ENCODE measurements at places on chromosomes 2 and 18.

- no peak for DNase-seq
Measured at GRCh38 chr2:32246911-32247310, 17.8 kb downstream of the NLRC4 start.

DNA sequence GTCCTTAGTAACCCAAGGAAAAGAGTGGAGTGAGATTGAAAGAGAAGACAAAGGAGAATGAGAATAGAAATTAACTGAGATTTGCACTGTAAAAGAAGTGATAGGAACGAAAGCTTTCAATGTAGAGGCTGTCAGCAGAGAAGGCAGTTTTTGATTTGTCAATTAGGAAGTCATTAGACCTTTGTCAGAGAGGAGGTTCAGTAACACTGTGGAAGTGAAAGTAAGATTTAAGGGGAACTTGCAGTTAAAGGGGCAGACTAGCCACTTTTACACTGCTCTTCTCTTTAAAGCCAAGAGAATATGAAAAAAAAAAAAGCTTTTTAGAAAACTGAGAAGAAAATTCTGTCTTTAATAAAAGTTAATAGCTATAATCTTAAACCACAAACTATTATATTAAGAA lies 11.5 kb upstream of the KYNU start:
- DNase-seq = no peak

DNA sequence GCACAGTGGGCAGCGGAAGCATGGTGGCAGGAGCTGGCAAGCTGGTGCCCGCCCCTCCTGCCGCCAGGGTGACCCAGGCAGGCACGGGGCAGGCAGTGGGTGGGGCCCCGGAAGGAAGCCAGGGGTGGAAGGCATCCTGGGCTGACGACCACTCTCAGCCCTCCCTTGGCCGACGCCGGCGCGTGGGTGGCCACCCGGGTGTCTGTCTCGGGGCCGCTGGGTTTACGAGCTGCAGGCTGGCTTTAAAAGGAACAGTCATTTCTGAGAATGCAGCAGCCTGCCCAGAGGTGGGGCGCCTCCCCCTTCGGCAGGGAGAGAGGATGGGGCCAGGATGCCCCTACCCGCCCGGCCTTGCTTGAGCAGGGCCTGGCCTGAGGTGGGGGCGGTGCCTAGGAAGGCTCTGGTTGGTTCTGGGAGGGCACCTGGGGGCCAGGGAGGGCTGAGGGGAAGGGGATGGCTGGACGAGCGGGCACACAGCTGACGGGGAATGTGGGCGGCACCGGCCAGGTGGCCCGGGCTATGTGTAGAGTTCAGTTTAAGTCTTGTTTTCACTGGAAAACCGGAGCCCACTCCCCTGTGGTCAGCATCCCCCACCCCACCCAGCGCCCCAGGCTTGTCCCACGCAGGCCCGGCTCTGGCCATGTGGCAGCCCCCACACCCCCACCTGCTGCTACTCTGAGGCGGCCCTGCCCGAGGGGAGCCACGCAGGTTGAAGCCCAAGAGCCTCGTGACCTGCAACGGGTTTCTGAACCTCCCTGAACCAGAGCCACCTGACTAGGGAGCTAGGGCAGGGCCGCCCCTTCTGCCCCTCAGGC lies 6.3 kb downstream of the BOK start:
- DNase-seq = no peak

- no peak for DNase-seq
Measured at GRCh38 chr2:150916467-150917396, 344.9 kb downstream of the RBM43 start.

- no peak for DNase-seq
Measured at GRCh38 chr18:58668211-58668610, 3.1 kb upstream of the MALT1 start.

DNA sequence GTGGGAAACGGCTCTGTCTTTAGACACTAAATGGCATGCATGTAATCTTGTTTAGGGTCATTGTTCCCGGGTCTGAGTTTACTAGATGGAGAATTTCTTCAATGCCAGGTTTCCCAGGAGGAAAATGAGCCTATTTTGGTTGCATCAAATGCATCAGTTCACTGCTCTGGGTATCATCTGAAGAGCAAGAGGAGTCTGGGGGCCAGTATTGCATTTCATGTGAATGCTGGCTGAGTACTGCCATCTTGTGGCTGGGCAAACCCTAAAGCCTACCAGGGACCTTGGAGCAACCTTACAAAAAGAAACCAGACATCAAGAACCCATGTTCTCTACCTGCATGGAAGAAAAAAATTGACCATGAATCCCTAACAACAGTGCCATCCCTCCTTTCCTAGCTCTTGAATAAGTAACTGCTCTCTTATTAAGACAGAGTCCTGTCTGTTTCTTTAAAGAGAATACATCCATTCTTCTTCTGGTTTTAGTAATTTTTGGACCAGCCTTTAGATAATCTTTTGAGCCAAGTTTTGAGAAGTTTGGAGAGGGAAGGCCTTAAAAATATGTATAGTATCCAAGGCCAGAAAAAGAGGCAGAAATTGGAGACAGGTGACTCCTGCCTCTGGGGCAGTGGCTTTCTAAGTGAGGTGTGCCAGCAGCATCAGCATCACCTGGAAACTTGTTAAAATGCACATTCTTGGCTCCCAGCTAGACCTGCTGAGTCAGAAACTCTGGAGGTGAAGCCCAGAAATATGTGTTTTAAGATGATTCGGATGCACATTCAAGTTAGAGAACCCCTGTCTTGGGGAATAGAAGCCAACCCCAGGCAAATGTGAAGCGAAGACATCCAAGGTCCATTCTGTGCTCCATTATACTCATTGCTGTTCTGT lies 261.0 kb upstream of the CXCR4 start:
- peak; percentile 68 for DNase-seq

DNA sequence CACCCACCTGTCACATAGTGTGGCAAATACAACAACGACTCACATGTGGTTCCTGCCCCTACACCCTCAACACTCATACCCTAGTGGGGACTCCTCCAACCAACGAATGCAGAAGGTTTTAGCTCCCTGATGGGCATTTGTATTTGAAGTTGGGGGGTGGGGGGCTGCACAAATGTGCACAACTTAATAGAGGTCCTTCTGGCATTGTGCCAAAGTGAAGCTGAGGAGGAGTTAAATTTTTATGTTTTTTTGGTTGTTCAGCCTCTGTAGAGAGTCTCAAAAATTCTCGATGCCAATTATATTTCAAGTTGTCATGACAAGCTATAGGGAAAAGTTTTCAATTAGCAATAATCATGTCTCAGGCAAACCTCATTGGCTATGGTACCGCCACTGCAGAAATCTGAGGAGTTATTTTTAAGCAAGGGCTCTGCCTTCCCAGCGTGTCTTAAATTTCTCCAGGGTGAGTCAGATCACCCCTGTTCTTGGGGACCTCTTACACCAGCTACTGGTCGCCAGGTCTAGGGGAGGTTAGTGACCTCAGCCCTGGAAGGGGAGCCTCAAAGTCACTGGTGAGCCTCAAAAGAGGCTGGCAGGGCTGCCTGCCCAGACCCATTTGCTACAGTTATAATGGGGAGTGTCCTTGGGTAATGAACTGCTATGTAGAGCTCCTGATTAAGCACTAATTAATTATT lies 102.7 kb upstream of the TAF1B start:
- DNase-seq = no peak

- DNase-seq = no peak
Measured at GRCh38 chr2:188983427-188984064, 9.4 kb downstream of the COL3A1 start.

DNA sequence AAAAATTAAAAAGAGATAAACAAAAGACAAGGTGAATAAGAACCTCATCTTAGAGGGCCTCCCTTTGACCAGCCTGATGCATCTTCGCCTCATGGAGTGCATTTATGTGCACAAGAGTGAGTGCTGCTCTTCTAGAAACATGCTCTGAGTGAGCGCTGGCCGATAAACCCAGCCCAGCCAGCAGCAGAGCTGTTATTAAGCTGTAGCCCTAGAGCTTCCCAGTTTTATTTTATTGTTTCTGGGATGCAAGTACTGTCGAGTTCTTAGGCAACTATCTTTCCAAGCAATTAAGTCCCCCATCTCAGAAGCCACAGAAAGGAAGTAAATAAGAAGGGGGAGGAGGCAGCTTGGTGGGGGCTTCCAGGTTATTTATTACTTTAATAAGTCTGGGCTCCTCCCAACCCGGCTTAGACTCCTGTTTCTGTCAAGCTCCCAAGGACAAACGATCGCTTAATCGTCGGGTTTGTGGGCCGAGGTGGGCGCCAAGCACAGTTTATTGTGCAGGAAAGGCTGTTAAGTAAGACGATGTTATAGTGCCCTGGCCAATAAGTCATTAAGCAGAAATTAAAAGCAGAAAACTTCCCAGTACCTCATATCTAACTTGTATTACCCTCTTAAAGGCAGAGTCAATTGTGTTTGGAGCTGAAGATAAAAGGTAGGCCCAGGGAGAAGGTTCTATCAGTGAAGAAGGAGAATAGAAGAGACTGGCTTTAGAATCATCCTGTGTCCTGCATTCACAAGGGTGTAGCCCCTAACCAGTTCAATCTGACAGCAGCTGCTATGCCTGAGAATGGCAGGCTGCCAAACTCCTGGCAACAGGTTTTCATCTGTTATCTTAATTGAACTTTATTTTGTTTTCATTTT lies 176.3 kb downstream of the PIK3C3 start:
- no peak for DNase-seq

DNA sequence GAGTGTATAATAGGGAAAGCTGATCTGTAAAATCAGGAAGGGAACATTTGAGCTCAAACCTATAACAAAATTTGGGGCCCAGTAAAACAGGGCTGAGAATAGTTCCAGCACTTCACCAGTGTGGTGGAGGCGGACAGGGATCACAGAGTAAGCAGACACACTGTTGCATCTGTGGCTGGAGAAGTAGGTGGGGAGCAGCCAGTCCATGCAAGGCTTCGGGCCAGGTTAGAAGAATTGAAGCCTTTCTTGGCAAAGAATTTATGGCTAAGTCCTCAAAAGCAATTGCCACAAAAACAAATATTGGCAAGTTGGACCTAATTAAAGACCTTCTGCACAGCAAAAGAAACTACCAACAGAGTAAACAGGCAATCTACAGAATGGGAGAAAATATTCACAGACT lies 93.8 kb upstream of the ZBTB14 start:
- DNase-seq = no peak

- DNase-seq = no peak
Measured at GRCh38 chr18:293536-293935, 25.7 kb upstream of the THOC1 start.

DNA sequence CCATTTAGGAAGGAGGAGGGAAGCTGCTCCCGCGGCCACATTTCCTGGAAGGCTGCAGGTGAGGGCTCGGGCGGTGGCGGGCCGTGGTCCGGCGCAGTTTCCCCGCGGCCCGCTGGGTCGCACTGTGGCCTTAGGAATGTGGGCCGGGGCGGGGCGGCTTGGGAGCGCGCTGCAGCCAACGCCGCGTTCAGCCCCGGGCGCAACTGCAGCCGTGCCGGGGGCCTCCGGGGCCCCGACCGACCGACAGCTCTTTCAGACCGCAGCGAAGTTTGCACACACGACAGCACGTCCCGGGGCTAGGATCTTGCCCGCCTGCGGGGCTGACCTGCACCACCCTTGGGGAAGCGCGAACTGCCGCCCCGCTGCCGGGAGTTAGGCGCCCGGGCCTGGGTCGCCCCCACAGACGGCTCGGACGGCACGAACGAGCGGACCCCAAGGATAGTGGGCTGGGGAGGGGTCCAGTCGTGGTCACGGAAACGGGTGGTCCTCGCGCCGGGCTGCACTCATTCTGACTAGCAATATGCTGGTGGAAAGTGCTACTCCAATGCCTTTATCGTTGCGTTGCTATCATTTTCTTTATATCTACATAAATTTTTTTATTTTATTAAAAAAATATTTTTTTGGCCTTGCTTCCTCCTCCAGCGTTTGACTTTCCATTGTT lies 69.9 kb upstream of the DLX2 start:
- DNase-seq = peak; percentile 20

GRCh38 chr2:140122001-140122400 lies 1341.8 kb upstream of the NXPH2 start:
- DNase-seq = no peak

GRCh38 chr2:103739186-103739585 lies 977.4 kb downstream of the TMEM182 start:
- no peak for DNase-seq

- DNase-seq = no peak
Measured at GRCh38 chr2:210159059-210159458, 12.2 kb downstream of the KANSL1L start.

DNA sequence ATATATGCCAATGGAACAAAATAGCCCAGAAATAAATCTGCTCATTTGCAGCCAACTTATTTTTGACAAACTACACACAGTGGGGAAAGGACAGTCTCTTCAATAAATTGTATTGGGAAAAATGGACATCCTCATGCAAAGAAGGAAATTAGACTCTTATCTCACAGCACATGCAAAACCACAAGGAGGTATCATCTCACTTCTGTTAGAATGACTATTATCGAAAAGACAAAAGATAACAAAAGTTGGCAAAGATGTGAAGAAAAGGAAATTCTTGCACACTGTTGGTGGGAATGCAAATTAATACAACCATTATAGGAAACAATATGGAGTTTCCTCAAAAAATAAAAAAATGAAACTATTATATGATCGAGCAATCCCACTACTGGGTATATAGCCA lies 16.3 kb upstream of the WDR75 start:
- no peak for DNase-seq

DNA sequence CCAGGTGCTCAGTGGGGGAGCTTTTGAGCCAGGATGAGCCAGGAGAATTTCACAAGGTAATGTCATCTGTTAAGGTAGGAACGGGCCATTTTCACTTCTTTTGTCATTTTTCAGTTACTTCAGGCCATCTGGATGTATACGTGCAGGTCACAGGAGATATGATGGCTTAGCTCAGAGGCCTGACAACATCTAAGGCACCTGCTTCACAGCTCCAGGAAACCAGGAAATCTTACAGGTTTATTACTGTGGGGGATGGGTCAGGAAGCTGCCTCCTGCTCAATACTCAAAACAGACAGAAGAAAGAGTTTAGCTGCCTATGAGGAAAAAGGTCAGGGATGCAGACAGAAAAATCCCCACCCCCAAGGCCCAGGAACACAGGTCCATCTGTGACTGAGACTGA lies 364.3 kb upstream of the LRP1B start:
- no peak for DNase-seq

GRCh38 chr2:62919041-62919440 lies 131.6 kb upstream of the OTX1 start:
- DNase-seq = no peak

DNA sequence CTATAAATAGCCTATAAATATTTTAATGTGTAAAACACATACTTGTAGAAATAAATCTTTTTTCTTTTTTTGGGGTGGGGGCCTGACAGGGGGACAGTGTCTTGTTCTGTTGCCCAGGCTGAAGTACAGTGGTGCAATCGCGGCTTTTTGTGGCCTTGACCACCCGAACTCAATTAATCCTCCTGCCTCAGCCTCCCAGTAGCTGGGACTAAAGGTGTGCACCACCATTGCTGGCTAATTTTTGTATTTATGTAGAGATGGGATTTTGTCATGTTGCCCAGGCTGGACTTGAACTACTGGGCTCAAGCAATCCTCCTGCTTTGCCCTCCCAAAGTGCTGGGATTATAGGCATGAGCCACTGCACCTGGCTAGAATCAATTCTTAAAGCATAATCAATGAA lies 37.6 kb downstream of the NPC1 start:
- DNase-seq = no peak

Data from stimulated activated CD8-positive, alpha-beta memory T cell treated with anti-CD3 and anti-CD28 coated beads, Interleukin-15, amount 100 ng/mL, for 1 hour (primary cell).